ENCODE measurements at places on chromosomes 6 and 20.

- no peak for DNase-seq
These were observed 33.7 kb downstream of the SRSF3 start for GRCh38 chr6:36627801-36628246.

DNA sequence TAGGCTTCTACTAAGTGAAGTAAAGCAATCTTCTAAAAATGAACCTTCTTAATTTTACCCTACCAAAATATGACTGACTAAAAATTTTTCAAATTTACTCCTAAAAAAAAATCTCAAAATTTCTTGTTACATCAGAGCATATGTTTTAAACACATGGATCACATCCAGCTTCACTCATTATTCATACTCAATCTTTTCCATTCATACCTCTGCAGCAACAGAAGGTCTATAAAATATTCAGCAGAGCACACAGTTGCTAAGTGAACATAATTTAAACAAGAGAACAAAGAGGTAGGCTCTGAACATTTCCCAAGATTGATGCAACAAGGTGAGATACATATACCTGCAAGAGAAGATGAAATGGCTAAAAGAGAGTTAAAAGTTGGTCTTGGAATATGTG, 213.9 kb downstream of the SOD2 start:
- no peak for DNase-seq

GRCh38 chr6:96562886-96563285, at the start of gene FHL5:
TSS of gene FHL5 (plus strand) at chr6:96563128. CDS start at chr6:96603614, 40,486 bp downstream.
- DNase-seq: no peak

DNA sequence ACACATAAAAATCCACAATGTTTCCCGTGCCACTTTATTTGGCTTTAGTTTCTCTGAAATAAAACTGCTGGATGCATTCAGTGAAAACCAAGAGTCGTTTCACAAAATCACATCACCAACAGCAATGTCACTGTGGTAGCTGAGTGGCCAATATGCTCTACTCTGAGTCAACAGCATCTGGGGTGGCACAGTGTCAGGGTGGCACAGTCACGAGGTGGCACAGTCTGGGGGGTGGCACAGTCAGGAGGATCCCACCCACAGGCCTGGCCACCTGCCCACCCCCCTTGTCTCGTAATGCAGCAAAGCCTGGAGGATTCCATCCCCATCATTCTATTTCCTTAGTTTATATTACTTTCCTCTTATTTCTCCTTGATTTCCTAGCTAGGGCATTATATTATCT, 87.0 kb downstream of the ANKRD60 start:
- no peak for DNase-seq

- no peak for DNase-seq
These were observed 829.3 kb upstream of the CITED2 start for GRCh38 chr6:140203661-140204147.

- DNase-seq: no peak
These were observed 105.0 kb downstream of the PTPRK start for GRCh38 chr6:128415387-128415786.

- no peak for DNase-seq
These were observed 45.6 kb upstream of the MRPS10 start for GRCh38 chr6:42263165-42263728.

- no peak for DNase-seq
These were observed 28.6 kb downstream of the FOXO3 start for GRCh38 chr6:108589244-108589791.

DNA sequence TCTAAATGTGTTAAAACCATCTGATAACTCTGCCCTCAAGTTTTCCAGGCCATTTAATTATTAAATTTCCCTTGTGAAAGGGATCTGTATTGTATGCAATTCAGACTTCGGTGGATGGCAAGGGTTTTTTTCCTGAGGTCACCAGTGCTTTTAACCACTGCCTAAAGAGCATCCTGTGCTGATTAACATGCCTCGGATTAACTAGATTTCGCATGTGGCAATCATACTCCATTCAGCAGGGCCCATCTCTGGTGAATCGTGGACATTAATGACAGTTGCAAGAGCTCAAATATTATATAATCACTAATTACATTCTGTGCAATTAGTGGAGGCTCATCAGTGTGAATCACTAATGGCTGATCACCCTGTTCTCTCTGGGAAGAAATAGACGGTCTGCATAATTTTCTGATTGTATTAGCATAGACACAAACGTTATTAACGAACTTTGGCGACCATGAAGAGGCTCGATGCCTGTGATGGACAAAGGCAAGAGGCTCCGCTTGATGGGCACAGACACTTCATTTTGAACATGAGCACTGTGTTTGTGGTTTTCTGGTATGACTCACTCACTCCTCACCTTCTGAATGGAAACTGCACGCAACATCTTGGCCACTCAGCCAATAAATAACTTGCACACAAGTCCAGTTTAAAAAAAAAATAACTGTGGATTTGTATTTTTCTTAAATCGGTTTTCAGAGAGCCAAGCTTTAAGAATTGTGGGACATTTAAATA, 31.4 kb downstream of the LINC00237 start:
- no peak for DNase-seq

DNA sequence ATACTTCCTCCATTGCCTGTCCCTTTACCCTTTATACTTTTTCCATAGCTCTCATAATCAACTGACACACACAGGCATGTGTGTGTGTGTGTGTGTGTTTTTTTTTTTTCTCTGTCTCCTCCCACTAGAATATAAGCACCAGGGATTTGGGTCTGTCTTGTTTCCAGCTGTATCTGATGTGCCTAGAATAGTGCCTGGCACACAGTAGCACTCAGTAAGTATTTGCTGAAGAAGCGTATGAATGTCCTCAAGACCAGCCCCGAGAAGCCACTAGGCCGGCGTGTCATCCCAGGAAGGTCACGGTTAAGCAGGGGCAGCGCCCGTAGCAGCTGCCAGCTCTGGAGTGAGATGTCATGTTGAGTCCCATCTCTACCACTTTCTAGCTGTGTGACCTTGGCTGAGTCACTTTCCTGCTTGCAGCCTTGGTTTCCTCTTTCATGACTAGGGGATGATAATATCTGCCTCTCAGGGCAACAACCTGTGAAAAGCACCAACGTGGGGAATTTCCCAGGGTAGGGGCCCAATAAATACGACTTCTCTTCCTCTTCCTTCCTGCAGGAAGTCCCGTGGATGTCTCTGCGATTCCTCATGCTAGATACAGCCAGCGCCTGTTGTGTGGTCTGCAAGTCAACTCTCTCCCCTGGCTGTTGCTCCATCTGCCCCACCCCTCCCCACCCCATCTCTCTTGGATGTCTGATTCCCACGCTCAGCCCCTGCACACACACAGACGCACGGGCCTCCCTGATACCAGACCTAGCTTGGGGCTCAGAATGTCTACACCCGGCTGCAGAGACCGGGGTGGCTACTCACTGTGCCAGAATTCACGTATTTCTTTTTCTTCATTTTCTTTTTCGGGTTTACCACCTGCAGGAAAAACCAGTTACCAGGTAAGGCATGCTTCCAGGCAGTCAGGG, 58.1 kb downstream of the RAB44 start:
- DNase-seq: no peak

- peak; percentile 90 for DNase-seq
These were observed 8.0 kb downstream of the TP53RK start for GRCh38 chr20:46681032-46681854.

GRCh38 chr20:9353180-9353915, 161.0 kb upstream of the LAMP5 start:
- no peak for DNase-seq

- no peak for DNase-seq
These were observed 17.1 kb downstream of the MYLIP start for GRCh38 chr6:16146028-16146427.
